ENCODE measurements at places on chromosomes 1 and 21.

GRCh38 chr1:66266350-66266749, 267.6 kb upstream of the SGIP1 start:
- DNase-seq, result no peak

GRCh38 chr1:60699325-60699724, 383.0 kb upstream of the NFIA start:
- DNase-seq, result peak; percentile 65

GRCh38 chr1:55286856-55287602, 71.9 kb upstream of the USP24 start:
- DNase-seq, result no peak

- no peak for DNase-seq
Measured at GRCh38 chr21:44527983-44528633, 11.9 kb downstream of the KRTAP10-1 start.

DNA sequence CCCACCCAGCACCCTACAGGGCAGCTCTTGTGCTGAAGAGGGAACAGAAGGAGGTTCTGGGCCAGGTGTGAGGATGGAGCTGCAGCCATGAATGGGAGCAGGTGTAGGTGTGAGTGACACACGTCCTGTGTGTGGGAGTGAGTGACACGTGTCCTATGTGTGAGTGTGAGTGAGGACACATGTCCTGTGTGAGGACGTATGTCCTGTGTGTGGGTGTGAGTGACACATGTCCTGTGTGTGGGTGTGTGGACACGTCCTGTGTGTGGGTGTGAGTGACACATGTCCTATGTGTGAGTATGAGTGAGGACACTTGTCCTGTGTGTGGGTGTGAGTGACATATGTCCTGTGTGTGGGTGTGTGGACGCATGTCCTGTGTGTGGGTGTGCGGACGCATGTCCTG, 26.4 kb downstream of the MEGF6 start:
- no peak for DNase-seq
